Right atrium auricular region (tissue), 2 donors: ENCODE measurements at places on chromosomes 2 and 18. TPM values are rescaled to one million over a fixed set of nuclear protein-coding genes. Genes with fewer than 3 reads are reported as not detected.

The ZNF892 gene
- total RNA-seq = 2.2 TPM

The CDK15 gene
- total RNA-seq = not detected

GRCh38 chr2:190365499-190366204, 22.3 kb downstream of the INPP1 start:
- DNase-seq = no peak

- peak; percentile 38 for DNase-seq
These were observed 28.0 kb downstream of the CROCC2 start for GRCh38 chr2:240933966-240934700.

- DNase-seq = no peak
These were observed 25.1 kb upstream of the GPR75 start for GRCh38 chr2:53884883-53885282.

- peak; percentile 69 for DNase-seq
These were observed 69.2 kb downstream of the TRIP12 start for GRCh38 chr2:229852565-229852964.

- peak; percentile 60 for DNase-seq
These were observed 32.4 kb upstream of the ATL2 start for GRCh38 chr2:38409156-38410102.

GRCh38 chr2:10717628-10718027, 3.8 kb upstream of the ATP6V1C2 start:
- no peak for DNase-seq
